ENCODE measurements at places on chromosomes 2 and 18. TPM values are rescaled to one million over a fixed set of nuclear protein-coding genes. Genes with fewer than 3 reads are reported as not detected.

DNA sequence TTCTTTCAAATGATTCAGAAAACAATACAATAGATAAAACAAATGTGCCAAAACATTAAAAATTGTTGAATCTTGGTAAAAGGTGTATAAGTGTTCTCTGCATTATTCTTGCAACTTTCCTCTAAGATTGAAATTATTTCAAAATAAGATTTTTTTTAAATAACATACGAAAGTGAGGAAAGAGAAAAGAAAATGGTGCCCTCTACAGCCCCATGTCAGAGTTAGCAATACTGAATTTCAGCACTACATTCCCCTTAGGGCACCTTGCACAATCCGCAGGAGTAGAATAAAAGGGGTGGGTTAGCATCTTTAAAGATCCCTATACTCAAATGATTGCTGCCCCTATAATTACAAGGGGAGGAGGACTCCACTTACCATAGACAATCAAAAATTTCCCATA lies 433.7 kb downstream of the BCL11A start:
- no peak for DNase-seq

DNA sequence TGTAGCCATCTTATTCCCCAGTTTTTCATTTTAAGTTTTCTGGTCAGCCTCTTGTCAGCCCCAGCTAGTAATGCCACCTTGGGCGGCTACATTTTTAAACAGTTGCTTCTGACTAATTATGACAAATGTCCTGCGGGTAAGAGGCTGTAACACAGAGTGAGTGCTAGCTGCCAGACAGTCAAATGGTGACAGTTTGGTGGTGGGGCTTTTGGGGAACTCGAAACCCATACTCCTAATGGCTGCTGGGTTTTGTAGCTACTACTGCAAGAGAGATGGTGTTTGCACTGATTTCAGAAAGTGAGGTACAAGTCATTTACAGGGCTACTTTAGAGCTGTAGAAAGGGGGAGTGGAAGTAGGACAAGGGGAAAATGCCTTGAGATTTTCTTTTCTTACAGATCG lies 48.2 kb downstream of the ZCCHC2 start:
- DNase-seq, result no peak

- no peak for DNase-seq
Measured at GRCh38 chr2:234771980-234772732, 179.7 kb upstream of the SH3BP4 start.

GRCh38 chr2:219172231-219173154 lies 2.7 kb upstream of the SLC23A3 start:
- DNase-seq, result no peak

- DNase-seq, result no peak
Measured at GRCh38 chr2:127713562-127713961, 12.3 kb downstream of the SFT2D3 start.

DNA sequence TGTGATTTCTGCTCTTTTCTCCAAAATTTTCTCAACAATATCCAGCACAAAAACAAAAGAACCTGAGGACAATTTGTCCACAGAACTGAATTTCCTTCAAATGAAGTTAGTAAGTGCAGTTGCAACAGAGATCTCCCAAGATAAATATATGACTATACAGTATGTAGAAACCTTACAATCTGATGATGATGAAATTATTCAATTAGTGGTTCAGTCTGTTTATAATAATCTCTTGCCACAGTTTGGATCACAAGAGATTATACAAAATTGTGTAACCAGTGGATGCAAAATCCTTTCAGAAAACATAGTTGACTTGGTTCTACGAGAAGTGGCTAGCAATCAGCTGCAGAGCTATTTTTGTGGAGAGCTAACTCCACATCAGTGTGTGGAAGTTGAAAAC lies 68.7 kb downstream of the FSIP2 start:
- DNase-seq, result no peak

GRCh38 chr18:46247942-46248341 lies 143.8 kb downstream of the HAUS1 start:
- no peak for DNase-seq

- DNase-seq, result no peak
Measured at GRCh38 chr2:33602201-33602830, 3.2 kb upstream of the FAM98A start.

GRCh38 chr2:43414586-43415135 lies 181.2 kb downstream of the THADA start:
- DNase-seq, result no peak

ACVR1C gene
- polyA plus RNA-seq, result 0.37 TPM

MAP2 gene
- 28.6 TPM for polyA plus RNA-seq

- no peak for DNase-seq
Measured at GRCh38 chr2:28445448-28446258, 50.2 kb upstream of the PLB1 start.

- no peak for DNase-seq
Measured at GRCh38 chr2:168526641-168527040, 70.6 kb downstream of the CERS6 start.

DNA sequence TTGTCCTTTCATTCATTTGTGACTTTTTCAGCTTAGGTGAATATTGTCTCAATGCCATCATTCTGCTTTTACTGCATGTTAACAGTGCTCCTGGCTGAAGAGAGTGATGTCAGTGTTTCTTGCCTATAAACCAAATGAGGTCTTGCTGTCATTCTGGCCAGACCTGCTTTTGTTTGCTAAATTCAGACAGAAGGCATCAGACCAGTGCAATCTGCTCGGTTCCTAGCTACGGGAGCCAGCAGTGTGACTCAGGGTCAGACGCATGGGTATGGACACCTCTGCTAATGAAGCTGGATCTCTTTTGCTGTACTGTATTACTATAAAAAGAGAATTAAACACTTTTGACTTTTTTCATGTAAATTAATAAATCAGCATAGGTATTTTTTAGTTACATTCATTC lies 178.9 kb downstream of the TMEM182 start:
- DNase-seq, result no peak

All from right renal cortex interstitium (tissue), 3 donors.